ENCODE measurements at places on chromosomes 12 and 14.

DNA sequence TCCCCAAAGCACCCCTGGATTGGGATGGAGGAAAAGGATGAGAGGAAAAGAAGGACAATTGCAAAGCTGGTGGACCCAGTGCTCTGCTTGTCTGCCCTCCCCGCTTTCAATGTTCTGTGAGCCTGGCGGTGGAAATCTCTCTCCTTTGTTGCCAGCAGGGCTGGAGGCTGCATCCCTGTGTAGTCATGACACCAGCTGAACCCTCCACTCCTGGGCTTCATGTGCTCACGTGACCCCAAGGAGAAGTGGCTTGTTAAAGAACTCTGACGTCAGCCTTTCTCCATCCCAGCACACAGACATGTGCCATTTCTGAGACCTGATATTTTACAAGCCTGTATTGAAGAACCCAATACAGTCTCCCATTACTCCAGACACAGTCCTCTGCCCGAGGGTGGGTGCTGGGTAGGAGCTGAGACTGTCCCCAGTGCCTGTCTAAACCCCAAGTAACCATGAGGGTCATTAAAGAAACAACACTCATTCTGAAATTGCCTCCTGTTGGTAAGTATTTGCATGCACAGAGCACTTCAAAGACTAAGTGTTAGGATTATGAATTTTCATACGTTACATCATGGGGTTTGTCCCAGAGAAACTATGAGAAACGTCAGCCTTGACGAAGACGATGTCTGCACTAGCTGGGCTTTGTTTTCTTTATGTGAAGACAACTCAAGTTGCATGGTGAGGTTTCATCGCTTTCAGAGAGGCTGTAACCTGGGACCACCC, 21.7 kb downstream of the GALNT16 start:
- DNase-seq = no peak

GRCh38 chr12:92519284-92519683, 183.5 kb upstream of the PLEKHG7 start:
- DNase-seq = no peak

GRCh38 chr12:92737855-92738850, 35.4 kb downstream of the PLEKHG7 start:
- DNase-seq = no peak

GRCh38 chr12:3669594-3669993, 83.3 kb downstream of the CRACR2A start:
- no peak for DNase-seq
